Body of pancreas (tissue), 4 donors: ENCODE measurements at places on chromosomes 16 and 17.

DNA sequence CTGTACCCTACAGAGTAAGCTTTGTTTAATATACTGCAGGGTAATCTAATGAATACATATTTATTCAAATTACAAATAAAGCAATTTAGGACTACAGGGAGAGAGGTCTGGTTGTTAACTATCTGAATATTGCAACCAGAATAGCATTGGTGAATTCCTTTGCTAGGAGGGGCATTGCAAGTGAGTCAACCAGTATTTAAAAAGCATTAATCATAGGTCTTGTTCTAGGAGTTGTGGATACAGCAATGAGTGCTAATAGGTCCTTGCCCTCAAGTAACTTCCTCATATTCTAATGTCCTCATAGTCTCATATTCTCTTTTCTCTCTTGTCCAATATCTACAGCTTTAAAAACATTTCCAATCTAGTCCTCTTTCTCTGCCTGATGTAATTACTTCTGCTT, 531.4 kb downstream of the CDH11 start:
- no peak for DNase-seq

DNA sequence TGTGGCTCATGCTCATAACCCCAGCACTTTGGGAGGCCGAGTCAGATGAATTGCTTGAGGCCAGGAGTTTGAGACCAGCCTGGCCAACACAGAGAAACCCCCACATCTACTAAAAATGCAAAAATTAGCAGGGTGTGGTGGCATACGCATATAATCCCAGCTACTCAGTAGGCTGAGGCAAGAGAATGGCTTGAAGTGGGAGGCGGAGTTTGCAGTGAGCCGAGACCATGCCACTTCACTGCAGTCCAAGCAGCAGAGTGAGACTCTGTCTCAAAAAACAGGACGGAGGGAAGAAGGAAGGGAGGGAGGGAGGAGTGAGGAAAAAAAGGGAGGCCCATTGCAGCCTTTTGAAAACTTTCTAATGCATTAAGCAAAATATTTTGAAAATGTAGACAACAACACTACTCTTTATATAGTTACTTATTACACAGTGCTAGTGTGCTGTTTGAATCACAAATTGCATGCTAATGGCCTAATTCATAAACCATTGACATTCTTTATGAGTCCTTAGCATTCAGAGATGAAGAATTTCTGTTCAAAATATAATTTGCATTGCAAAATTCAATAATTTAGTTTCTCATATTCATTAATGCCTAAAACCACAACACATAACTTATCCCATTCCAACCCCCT, 59.4 kb downstream of the TMEM114 start:
- no peak for DNase-seq

DNA sequence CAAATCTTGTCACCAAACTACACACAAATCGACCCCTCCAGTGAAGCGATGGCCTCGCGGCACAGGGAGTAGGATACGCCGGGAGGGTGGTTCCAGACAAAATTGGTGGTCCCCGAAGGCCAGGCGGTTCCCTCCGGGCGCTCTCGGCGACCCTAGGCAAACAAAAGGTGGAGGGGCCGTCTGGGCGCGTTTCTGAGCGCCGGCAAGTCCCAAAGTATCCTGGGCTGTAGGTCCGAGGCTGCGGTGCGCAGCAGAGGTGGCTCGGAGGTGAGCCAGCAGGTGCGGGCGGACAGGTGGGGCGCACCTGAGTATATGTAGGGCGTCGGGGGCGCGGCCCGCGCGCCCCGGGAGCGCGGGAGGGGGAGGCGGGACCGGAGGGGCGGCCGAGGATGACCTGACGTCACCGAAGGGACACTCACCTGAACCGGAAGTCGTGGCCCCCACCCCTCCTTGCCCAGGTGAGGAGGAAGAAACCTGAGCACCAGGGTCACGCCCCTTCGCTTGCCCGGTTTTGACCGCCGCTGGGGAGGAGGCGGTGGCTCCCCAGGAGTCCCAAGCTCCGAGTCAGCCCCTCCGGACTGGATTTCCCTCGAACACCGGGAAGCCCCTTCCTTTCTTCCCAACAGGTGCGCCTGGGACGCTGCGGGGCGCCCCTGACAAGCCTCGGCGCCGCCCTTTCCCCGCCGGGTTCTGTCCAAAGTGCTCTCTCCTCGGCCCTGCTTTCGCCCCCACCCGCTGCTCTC, at the start of gene CLDN7:
Gene CLDN7 (minus strand): TSS at position 287 of the 743 bp plus-strand sequence. CDS start 435 bp downstream, outside the sequence.
- DNase-seq, result peak; percentile 96

DNA sequence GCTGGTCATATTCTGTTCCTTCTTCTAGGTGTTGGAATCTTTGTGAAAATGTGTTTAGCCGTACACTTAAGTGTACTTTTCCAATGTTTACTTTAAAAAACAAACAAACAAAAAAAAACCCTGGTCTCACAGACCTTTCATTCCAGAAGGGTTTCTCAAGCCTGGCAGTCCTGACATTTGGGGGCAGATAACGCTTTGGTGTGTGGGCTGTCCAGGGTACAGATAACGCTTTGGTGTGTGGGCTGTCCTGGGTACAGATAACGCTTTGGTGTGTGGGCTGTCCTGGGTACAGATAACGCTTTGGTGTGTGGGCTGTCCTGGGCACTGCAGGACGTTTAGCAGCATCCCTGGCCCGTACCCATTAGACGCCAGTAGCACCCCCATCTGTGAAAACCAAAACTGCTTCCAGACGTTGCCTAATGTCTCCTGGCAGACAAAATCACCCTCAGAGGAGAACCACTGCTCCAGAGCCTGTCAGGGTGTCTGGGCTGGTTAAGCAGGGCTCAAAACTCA, 15.2 kb upstream of the FLCN start:
- no peak for DNase-seq

DNA sequence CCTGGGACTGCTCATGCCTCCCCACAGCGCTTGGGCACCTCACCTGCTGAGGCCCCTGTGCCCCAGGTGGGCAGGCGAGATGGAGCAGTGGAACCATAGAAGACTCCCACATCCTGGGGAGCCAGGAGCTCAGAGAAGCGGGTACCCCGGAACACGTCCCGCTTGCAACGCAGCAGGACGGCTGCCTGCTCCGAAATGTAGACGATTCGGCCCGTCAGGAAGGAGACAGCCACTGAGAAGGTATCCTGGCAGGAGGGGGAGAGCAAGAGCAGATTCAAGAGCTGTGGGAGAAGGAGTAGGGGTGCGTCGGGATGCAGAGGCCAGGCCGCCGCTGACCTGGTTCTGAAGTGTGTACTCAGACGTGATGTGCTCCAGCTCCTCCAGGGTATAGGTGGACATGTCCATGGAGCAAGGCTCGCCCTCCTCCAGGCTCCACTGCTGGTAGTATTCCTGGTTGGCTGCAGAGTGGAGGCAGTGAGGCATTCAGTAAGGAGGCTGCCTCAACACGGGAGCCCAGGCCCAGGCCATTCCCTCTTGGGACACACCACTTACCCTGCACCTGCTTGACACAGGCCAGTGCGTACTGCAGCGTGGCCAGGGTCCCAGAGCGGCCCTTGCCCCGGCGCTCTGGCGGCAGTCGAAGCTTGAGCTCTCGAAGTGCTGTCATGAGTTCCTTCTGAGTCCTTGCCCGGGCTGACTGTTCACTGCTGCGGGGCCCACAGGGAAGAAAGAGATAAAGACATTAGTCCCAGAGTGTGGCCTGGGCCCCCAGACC, 2.6 kb downstream of the PER1 start:
- DNase-seq, result no peak

- DNase-seq, result no peak
Observed at GRCh38 chr16:4111748-4112696, 4.2 kb downstream of the ADCY9 start.

DNA sequence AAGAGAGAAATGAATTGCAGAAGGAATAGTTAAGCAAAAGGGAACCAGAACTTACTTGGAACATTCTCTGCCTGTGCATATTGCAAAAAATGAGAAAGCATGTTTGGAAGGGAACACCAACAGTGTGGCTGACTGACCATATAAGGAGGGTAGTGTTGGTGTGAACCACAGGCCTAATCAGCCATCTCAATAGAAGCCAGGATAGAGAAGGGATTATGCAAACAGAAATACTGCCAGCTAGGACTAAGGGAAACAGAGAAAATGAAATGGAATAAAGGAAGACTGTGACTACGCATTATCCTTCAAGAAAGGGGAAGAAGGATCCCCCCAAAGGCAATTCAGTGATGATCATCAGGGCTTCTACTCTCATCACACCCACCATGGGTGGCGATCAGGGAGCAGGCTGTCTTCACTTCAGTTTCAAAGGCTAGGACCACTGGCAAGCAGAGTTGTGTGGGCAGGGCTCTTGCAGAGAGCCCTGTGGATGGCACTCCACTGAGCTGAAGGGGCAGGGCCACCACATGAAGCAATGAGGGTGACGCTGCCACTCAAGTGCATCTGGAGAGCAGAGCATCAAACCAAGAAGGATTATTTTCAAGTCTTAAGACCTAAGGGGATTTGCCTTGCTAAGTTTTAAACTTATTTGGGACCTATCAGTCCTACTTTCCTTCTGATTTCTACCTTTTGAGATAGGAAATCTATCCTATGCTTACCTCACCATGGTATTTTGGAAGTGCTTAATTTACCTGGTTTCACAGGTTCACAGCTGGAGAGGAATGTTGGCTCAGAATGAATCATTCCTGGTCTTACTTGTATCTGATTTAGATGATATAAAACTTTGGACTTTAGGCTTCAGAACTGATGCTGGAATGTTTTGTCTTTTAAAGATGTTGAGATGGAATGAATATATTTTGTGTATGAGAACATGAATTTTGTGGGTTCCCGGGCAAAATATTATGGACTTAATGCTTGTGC, 140.5 kb downstream of the SSH2 start:
- no peak for DNase-seq

GRCh38 chr16:84448444-84448843, 56.0 kb downstream of the MEAK7 start:
- no peak for DNase-seq

DNA sequence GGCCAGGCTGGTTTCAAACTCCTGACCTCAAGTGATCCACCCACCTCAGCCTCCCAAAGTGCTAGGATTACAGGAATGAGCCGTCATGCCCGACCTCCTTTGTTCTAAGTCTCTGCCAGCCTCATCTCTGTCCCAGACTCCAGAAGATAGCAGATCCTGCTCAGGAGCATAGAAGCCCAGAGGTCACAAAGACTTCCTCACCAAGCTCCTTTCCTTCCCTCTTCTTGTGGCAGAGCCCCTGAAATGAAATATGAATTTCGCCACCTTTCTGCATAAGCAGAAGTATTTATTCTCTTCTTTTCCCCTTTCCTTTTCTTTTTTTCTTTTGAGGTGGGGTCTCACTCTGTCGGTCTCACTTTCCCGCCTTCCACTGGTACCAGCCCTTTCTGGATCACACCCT, 11.5 kb upstream of the PIPOX start:
- DNase-seq, result no peak

DNA sequence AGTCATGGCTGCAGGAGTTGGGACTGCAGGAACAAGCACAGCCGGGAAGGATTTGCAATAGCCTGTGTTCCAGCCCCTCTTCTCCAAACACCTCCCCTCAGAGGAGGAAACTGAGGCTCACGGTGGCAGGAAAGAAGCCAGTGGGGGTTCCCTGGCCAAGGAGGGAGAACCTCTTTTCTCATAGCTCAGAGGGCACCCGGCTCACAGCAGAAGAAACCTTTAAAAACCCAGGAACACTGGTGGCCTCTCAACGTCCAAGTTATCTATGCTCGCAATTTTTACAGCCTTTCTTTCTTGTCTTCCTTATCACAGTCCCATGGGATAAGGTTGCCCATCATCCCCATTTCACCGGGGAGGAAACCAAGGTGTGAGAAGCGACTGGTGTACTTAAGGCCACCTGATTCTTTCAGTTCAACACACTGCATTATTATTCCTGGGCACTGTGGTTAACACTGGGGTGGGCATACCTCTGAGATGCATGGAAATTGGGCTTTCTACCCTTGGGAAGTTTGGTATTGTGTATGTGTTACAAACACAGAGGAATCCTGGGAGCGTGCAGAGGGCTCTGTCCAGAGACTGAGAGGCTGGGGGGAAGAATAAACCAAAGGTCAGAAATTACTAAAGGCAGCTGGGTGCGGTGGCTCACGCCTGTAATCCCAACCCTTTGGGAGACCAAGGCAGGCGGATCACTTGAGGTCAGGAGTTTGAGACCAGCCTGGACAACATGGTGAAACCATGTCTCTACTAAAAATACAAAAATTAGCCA, 791 bp upstream of the ZNF629 start:
- no peak for DNase-seq
